ENCODE measurements at places on chromosomes 3 and 15. TPM values are rescaled to one million over a fixed set of nuclear protein-coding genes. Genes with fewer than 3 reads are reported as not detected.
A peak's percentile ranks its signal among the peaks of the same experiment; 100 is the strongest.

The ECT2 gene
- 12.2 TPM for total RNA-seq

The GOLGA6D gene
- total RNA-seq, result not detected

The ALDH1A2 gene
- total RNA-seq, result 27.3 TPM

The PLSCR5 gene
- total RNA-seq, result not detected

The ZCWPW2 gene
- total RNA-seq, result 0.96 TPM

The FOXB1 gene
- total RNA-seq, result not detected

The GPR27 gene
- 3.7 TPM for total RNA-seq

The WDR93 gene
- not detected for total RNA-seq

The SOX2 gene
- total RNA-seq, result 0.20 TPM

DNA sequence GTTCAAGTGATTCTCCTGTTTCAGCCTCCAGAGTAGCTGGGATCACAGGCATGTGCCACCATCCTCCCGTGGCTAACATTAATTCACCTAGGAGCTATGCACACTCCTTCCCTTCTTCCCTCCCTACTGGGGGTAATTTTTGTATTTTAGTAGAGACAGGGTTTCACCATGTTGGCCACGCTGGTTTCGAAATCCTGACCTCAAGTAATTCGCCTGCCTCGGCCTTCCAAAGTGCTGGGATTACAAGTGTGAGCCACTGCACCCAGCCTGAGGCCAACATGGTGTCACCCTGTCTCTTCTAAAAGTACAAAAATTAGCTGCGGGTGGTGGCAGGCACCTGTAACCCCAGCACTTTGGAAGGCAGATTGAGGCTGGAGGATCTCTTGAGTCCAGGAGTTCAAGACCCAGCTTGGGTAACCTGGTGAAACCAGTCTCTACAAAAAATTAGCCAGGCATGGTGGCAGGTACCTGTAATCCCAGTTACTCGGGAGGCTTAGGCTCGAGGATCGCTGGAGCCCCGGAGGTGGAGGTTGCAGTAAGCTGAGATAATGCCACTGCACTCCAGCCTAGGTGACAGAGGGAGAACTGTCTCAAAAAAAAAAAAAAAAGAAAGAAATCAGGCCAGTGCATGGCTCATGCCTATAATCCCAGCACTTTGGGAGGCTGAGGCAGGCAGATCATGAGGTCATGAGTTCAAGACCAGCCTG lies 6.1 kb downstream of the RNU5B-1 start:
- DNase-seq, result no peak

DNA sequence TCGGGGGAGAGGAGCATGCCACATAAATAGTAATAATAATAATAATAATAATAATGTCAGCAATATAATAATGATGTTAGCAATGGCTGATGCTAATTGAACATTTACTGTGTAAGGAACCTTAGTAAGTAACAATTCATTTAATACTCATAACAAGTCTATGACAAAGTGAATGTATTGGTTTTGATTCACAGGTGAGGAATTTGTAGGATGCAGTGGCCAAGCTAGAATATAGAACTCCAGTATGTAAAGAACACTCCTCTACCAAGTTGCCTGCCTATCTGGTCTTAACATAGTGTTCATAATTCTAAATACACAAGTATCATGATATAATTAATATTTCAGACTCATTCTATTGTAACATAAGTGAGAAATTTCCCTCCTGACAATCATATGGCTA lies 1016.5 kb downstream of the ROBO1 start:
- no peak for DNase-seq

DNA sequence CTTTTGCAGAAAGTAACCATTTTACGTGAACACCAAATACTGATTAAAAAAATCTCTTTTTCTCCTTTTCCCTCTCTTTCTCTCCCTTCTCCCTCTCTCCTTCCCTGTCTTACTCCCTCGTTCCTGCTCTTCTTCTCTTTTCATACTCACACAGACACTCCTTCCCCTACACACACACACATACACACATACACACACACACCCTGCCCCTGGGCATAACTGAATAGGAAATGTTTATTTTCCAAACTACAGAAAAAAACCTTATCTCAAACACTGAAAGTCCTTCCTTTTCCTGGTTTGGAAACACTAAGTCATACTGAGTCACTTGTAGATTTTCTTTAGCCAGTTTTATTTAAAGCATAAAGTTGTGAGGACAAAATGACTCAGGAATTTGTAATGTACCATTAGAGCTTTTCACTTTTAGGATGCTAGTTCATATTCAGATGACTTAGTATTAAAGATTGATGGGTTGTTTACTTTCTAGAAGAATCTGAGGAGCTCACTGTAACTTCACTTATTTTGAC lies 62.4 kb downstream of the MBNL1 start:
- no peak for DNase-seq

- DNase-seq, result no peak
These were observed 167.3 kb downstream of the SQOR start for GRCh38 chr15:45802140-45802539.

DNA sequence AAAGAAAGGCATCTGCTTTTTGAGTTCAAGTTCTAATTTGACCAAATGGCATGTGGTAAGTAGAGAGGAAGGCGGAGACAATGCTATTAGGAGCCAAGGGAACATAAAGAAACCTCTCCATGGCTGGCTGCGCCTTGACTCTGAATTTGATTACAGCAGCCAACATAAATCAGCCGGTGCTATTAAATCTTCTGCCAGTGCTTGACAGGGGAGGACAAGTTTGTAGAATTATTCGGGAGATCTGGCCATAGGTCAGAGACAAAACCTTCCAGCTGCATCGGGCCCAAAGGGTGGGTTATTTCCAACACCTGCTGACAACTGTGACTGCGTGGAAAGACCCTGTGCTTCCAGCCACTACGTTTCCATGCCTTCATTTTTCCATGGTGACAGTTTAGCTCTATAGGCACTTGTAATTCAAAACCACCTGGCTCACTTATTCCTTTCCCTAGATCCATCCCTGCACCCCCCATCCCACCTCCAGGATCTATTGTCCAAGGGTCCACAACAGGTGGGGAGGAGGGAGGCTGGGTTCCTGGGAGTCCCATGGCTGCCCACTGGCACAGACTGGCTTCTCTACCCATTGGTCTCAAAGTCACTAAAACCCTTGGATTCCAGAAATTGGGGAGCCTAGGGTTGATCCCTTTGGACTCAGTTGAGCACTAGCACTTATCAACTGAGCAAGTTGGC lies 15.9 kb downstream of the COLQ start:
- no peak for DNase-seq

DNA sequence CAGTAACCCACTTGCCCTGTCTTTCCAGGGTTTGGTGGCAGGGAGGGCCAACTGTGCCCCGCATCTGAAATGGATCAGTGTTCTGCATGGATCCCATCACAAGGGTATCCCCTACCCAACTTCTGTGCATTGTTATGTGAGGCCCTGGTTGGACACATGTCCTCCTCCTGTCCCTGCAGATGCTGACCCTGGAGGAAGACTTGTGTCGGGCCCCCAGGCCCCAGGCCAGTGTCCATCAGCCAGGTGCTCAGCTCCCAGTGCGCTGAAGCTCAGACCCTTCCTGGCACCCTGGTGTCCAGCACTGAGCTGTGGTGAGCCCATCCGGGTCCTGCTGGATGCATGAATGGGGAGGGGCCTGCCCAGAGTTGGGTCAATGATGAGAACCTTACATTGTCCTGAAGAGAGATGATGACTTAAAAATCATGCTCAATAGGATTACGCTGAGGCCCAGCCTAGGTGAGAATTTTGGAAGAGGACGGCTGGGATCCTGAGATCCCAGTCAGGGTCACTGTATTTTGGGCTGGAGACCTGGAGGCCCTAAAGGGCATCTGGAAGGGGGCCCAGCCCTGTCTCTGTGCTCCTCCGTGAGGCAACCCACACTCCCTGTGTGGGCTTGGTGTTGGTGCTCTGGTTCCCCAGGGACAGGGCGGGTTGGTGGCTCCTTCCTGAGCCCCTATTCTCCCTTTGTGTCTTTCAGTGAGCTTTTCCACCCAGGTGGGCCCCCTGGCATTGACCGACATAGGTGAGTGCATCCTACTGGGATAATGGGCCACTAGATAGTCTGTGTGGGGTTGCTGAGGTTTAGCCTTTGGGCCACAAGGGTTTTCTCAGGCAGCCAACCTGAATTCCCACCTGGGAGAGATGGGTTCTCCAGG lies 199.1 kb downstream of the UBE3A start:
- peak; percentile 42 for DNase-seq

- DNase-seq, result no peak
These were observed 282.1 kb upstream of the POU1F1 start for GRCh38 chr3:87558492-87558891.

GRCh38 chr3:157135671-157136396 lies 24.1 kb downstream of the CCNL1 start:
- DNase-seq, result no peak

DNA sequence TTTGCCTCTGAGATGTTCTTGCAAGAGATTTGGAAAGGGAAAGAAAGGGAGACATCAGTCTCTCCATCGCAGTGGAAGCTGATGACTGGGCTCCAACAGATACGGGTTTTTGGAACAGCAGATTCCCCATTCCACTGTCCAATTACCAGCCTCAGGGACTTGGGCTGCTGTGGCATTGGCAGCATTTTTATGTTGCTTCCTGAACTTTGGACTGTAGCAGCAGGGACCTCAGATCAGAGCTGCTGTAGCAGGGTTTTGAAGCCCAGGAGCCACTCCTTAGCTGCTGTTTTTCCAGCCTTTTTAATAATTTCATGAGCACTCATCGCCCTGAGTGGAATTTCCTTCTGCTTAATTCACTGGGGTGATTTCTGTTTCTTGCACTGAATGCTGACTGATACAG lies 135.7 kb upstream of the SLCO3A1 start:
- no peak for DNase-seq

GRCh38 chr3:67605377-67605776 lies 49.0 kb downstream of the SUCLG2 start:
- no peak for DNase-seq

GRCh38 chr3:165440380-165440779 lies 244.2 kb upstream of the SLITRK3 start:
- DNase-seq, result no peak

DNA sequence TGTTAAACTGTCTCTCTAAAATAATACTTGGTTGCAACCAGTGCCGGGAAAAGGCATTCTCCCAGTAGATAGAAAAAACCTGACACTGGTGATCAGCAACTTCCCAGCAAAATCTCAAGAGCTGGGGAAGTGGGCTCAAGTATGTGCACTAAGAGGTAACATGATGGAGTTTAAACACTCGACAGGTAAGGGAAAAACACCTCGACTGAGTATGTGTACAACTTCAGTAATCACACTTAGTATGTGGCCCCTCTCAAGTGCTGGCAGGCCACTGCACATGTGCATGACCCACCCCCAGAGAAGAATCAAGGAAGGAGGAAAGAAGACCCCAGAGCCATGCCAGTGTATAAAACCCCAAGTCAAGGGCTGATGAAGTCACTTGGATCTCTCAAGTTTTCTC lies 27.4 kb downstream of the SPESP1 start:
- peak; percentile 62 for DNase-seq

DNA sequence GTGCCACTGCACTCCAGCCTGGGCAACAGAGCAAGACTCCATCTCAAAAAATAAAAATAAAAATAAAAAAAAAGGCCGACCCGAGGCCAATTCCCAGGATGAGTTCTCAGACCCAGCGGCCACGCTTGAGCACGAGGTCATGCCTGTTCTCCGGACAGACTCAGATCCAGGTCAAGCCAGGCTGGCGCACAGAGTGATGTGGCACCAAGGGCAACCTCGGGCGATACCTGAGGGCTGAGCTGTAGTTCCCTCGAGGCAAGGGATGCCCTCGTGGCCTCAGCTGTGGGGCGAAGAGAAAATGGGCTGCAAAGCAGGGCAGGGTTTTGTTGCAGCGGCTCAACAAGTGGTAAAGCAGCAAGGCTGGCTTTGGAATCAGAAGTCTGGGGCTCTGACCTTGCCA lies 77.3 kb downstream of the C3orf70 start:
- no peak for DNase-seq

DNA sequence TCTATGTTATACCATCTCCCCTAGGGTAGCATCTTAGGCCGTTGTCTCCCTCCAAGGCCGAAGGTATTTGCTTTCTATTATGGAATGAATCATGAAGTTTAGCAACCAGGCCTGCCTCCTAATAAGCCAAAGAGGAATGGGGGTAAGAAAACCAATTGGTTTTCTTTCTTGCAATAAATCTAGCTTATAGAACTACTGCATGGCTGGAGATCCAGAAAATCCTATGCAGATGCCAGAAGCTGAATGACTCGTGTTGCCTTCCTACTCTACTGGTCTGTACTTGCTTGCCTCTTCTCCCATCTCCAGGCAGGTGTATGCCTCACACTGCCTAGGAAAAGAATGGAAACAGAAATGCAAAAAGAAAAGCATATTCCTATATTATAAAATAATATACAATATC lies 31.1 kb upstream of the IL16 start:
- no peak for DNase-seq

GRCh38 chr15:65791335-65792137 lies 557 bp downstream of the DENND4A start:
- peak; percentile 81 for DNase-seq
